SJCRH30 (cell line): ENCODE measurements at places on chromosomes 16 and 17. TPM values are rescaled to one million over a fixed set of nuclear protein-coding genes. Genes with fewer than 3 reads are reported as not detected.

DNA sequence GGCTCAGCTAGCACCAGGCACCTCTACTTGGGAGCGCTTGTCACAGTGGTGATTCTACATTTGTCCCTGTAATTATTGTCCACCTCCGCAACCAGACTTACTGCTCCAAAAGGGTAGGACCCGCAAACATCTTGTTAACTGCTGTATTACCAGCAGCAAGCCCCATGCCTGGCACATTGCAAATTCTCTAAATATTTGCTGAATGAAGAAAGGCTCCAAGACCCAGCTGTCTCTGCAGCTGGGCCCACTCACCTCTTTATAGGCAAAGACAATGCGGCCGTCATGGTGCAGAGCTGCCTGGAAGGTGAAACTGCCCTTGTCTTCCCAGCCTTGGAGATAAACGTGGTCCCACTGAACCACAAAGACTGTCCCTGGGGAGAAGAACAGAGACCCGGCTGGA is 44.3 kb downstream of the PLXDC1 start:
- DNase-seq: peak; percentile 43

DNA sequence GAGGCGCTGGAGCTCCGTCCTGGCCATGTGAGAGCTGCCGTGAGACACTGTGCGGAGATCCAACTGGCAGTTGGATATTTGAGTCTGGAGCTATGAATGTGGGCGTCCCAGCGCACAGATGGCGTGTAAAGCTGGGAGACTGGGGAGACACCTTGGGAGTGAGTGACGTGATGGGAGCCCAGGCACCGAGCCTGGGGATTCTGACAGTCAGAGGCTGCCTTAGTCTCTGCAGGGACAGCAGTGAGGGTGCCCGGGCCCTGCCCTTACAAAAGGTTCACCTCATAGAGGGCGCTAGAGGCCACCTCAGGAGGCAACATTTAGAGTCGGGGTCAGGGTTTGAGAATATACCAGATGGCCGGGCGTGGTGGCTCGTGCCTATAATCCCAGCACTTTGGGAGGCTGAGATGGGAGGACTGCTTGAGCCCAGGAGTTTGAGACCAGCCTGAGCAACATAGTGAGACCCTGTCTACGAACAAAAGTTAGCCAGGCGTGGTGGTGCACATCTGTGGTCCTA is 194.1 kb upstream of the GSE1 start:
- DNase-seq: no peak

GRCh38 chr17:40915199-40915661 is 22.2 kb downstream of the KRT23 start:
- DNase-seq: no peak

- DNase-seq: peak; percentile 61
Measured at GRCh38 chr17:42759982-42760651, 910 bp upstream of the RAMP2 start.

Gene SMIM36
- total RNA-seq: not detected in 2 replicates

Gene AXIN2
- 6.5 and 8.5 TPM in 2 replicates for total RNA-seq

Gene OMG
- total RNA-seq: not detected in 2 replicates
